ENCODE measurements at places on chromosomes 7 and 10.

DNA sequence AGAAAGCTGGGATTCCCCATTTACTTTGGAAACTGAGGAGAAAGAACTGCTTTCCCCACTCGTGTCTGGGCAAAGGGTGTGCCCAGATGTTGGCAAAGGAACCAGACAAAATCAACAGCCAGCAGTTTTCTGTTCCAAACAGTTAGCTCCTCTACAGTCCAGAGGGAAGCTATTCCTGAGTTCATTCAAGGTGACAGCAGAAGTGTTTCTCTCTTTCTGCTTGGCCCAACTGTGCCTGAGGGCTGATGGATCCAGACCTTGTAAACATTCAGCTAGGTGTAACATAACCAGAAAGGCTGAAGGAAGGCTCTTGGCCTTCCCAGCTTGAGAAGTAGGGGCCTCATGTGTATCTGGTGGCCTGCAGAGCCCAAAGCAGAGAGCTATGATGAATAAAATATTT, 7.0 kb upstream of the ALDH18A1 start:
- H3K27ac ChIP-seq = no peak overlapping the region
- DNase-seq = no peak
- no peak overlapping the region for H3K4me3 ChIP-seq
- peaks cover 14% of the 10 kb centered on the region for H3K36me3 ChIP-seq

- no peak for DNase-seq
- no peak overlapping the region for H3K27ac ChIP-seq
- no peaks in the 10 kb centered on the region for H3K27me3 ChIP-seq
- no peak overlapping the region for H3K4me3 ChIP-seq
These were observed 79.6 kb downstream of the SND1 start for GRCh38 chr7:127731431-127732080.

- H3K27ac ChIP-seq = no peak overlapping the region
- no peaks in the 10 kb centered on the region for H3K36me3 ChIP-seq
- no peaks in the 10 kb centered on the region for H3K4me1 ChIP-seq
- DNase-seq = no peak
These were observed 102.9 kb downstream of the FAM204A start for GRCh38 chr10:118239236-118239630.

DNA sequence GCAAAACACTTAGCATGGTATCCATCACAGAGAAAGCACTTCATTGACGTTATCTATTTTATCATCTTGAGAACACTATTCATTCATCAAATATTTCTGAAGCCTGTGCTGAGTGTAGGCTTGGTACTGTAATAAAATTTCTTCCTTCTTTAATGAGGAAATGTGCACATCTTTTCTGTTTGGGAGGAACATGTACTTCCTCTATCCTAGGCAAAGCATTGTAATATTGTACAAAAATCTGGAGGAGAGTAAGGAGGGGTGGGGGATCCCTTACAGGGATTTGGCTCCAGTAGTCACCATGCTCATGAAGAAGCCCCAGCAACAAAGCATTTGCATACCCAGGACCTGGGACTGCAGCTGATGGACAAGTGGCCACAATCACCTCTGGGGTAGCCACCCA, 39.9 kb upstream of the SORCS3 start:
- no peaks in the 10 kb centered on the region for H3K4me1 ChIP-seq
- no peak for DNase-seq
- no peaks in the 10 kb centered on the region for H3K36me3 ChIP-seq
- H3K4me3 ChIP-seq = no peak overlapping the region
- H3K27ac ChIP-seq = no peak overlapping the region
- peaks cover 13% of the 10 kb centered on the region for H3K27me3 ChIP-seq

DNA sequence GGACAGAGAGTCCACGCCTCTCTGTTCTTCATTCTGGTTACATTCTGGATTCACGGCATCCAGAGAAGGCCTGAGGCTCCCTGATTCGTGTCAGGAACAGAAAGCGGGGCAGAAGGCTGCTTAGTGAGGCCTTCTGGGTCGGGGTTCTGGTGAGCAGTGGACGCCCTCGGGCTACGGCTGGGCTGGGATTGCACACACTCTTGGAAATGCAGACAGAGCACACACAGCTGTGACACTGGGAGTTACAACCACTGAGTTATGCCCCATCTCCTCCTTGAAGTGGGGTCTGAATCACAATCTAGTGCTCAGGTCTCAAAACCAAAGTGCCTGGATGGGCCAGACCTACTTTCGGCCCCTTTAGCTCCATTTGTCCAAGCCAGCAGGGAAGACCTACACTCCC, 156.9 kb upstream of the GDF10 start:
- H3K36me3 ChIP-seq = no peaks in the 10 kb centered on the region
- H3K27me3 ChIP-seq = no peaks in the 10 kb centered on the region
- H3K4me3 ChIP-seq = no peak overlapping the region
- H3K27ac ChIP-seq = no peak overlapping the region
- peaks cover 3% of the 10 kb centered on the region for H3K4me1 ChIP-seq
- DNase-seq = no peak

- no peak overlapping the region for H3K27ac ChIP-seq
- H3K27me3 ChIP-seq = no peaks in the 10 kb centered on the region
- peaks cover 5% of the 10 kb centered on the region for H3K36me3 ChIP-seq
These were observed 109.3 kb downstream of the UBE2H start for GRCh38 chr7:129843365-129843898.

DNA sequence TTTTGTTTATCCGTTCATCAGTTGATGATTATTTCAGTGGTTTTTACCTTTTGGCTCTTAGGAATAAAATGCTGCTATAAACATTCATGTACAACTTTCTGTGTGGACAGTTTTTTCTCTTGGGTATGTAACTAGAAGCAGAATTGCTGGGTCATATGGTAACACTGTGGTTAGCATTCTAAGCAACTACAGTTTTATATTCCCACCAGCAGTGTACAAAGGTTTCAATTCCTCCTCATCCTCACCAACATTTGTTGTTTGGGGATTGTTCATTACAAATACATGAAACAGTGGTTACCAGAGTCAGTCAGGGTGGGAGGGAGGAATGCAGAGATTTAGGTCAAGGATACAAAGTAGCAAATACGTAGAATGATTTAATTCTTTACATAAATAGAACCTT, 97.0 kb downstream of the NPSR1 start:
- H3K36me3 ChIP-seq = no peaks in the 10 kb centered on the region
- no peak for DNase-seq
- H3K4me1 ChIP-seq = peaks cover 3% of the 10 kb centered on the region

- no peak overlapping the region for H3K4me3 ChIP-seq
- no peak for DNase-seq
- no peak overlapping the region for H3K27ac ChIP-seq
- H3K36me3 ChIP-seq = no peaks in the 10 kb centered on the region
- H3K4me1 ChIP-seq = no peaks in the 10 kb centered on the region
These were observed 99.0 kb upstream of the PITRM1 start for GRCh38 chr10:3271354-3272115.

GRCh38 chr10:122515022-122515424, 45.5 kb upstream of the DMBT1 start:
- H3K4me1 ChIP-seq = peaks cover 40% of the 10 kb centered on the region
- no peak overlapping the region for H3K27ac ChIP-seq
- no peak overlapping the region for H3K4me3 ChIP-seq
- H3K36me3 ChIP-seq = no peaks in the 10 kb centered on the region

DNA sequence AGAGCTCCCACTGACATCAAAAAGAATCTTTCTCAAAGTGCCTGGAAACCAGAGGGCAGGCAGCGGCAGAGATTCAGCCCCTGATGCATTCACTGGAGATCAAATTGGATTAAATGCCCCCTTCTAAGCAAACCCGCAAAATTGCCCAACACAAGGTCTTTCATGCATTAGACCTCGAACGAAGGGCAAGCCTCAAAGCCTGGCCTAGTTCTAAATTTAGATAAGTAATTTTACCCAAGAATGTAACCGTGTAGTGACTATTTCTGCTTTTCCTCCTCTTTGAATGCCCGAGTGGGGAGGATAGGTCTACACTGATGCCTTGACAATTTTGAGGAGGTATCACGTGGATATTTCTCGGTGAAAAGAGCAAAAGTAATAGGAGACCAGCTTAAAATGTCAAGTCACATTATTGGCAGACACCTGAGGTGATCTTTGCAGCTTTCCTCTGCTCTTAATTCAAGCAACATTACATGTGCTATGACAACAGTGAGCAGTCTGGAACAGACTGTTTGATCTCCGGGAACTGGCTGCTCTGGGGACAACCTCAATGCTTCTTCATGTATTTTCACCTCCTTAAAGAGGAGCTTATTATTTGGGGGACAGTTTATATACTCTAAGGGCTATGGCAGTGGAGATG, 1263.5 kb upstream of the AUTS2 start:
- H3K4me3 ChIP-seq = no peak overlapping the region
- no peaks in the 10 kb centered on the region for H3K27me3 ChIP-seq
- H3K27ac ChIP-seq = no peak overlapping the region
- H3K4me1 ChIP-seq = no peaks in the 10 kb centered on the region

- H3K4me3 ChIP-seq = no peak overlapping the region
- no peaks in the 10 kb centered on the region for H3K27me3 ChIP-seq
- H3K4me1 ChIP-seq = no peaks in the 10 kb centered on the region
- H3K27ac ChIP-seq = no peak overlapping the region
These were observed 69.3 kb upstream of the PDZD8 start for GRCh38 chr10:117444497-117445040.

DNA sequence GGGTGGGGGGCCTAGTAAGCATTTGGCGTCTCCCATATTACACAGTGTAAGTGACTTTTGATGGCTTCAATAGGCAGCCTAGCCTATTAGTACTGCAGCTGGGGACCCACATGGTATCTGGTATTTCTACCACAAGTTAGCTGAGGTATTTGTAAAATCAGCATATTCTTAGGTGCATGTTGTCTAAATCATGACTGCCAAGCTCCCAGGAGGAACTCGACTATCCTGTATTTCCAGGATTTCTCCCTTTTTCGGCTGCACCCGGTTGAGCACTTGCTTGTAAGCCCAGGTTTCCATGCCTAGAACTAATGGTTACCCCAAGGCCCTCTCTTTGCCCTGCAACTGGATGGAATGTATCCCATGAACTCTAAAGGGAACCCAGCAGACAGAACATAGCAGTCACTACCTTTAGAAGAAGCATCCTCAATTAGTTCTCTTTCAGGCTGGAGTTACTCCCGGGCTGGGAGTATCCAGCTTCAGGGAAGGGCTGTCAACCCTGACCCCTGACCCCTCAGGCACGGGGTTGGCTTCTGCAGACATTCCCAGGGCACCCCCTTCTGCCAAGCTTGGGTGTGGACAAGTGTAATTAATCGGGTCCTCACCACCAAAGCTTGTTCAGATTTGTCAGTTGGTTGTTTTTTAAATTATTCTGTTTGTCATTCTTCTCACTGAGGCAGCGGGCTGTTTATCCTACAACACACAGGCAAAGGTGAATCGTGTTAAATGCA, 90.3 kb upstream of the PARD3 start:
- no peaks in the 10 kb centered on the region for H3K36me3 ChIP-seq
- H3K4me1 ChIP-seq = no peaks in the 10 kb centered on the region
- H3K27me3 ChIP-seq = no peaks in the 10 kb centered on the region
- DNase-seq = no peak

DNA sequence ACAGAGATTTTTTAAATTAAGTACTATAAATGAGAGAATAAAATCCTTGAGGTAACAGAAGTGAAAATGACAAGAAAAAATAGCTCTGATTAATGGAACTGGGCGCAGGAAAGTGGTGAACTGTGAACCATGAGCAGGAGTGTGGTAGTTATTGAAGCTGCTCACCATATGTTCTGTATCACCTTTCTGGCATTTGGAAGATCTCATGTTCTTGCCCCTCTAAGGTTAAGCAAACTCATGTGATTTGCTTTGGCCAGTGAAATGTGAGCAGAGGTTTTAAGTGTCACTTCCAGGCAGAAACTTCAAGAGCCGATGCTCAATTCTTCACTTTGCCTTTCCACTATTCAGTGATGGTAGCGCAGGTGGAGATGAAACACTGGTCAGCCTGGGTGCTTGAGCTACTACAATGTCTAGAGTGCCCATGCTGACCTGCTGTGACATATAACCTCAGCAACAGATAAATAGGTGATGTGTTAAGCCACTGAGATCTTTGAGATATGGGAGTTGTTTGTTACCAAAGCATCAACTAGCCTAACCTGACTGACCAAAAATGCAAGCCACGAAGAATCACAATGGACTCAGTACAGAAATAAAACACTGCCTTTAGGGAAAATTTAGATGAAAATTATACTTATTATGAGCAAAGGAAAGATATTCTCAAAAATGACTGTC, 18.4 kb downstream of the MTPAP start:
- no peak overlapping the region for H3K4me3 ChIP-seq
- peaks cover 3% of the 10 kb centered on the region for H3K4me1 ChIP-seq
- peaks cover 42% of the 10 kb centered on the region for H3K36me3 ChIP-seq
- H3K27me3 ChIP-seq = no peaks in the 10 kb centered on the region
- DNase-seq = no peak
